ENCODE measurements at places on chromosomes 3 and 15.

DNA sequence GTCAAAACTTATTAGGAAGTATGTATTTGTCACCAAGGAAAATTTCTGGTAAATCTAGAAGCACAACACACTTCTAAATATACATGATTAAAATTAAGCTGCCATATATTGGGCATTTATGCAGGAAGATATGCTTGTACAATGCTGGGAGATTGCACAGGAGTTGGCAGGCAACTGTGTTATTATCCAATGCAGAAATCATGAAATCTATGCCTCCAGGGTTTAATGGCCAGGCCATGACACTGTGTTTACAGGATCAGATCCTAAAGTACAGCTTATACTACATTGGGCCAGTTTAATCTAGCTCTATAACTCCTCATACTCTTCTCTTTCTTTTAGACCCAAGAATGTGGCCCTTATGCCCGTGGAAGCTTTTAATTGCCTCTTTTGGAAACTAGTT, 391.4 kb upstream of the DPH6 start:
- DNase-seq, result no peak

GRCh38 chr15:65326818-65327217, 22.3 kb downstream of the RNU5B-1 start:
- DNase-seq, result no peak

DNA sequence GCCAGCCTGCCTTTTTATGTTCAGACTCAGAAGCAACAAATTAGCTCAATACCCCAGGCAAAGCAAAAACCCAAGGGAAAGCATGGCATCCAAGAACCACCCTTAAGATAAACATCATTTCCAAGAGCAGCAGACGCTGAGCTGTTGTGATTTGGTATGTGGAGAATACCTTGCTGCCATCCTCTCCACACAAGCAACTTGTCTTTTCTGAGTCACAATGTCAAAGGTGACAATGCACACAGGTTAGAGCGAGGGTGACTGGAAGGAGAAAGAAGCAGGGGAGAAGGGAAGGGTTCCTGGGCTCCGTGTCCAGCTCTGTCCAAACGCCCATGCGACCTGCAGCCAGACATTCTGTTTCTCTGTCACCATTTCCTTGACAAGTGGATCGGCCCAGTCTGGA, 6.0 kb downstream of the PCSK6 start:
- no peak for DNase-seq

DNA sequence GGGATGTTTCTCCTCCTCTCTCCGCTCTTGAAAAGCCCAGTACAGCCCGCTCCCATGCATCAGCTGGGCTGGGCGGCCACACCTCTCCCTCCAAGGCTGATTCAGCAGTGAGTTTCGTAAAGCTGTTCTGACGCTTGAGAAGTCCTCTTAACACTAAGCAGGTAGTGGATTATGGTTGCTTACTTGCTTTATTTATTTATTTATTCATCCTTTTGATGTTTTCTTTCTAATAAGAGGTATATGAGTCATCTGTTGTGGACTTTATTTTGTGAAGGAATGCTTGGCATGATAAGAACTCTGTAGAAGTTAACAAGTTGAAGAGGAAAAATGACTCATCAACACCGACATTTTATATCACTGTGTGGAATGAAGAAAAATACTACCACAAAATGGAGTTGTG, 285.0 kb downstream of the SQOR start:
- DNase-seq, result no peak

DNA sequence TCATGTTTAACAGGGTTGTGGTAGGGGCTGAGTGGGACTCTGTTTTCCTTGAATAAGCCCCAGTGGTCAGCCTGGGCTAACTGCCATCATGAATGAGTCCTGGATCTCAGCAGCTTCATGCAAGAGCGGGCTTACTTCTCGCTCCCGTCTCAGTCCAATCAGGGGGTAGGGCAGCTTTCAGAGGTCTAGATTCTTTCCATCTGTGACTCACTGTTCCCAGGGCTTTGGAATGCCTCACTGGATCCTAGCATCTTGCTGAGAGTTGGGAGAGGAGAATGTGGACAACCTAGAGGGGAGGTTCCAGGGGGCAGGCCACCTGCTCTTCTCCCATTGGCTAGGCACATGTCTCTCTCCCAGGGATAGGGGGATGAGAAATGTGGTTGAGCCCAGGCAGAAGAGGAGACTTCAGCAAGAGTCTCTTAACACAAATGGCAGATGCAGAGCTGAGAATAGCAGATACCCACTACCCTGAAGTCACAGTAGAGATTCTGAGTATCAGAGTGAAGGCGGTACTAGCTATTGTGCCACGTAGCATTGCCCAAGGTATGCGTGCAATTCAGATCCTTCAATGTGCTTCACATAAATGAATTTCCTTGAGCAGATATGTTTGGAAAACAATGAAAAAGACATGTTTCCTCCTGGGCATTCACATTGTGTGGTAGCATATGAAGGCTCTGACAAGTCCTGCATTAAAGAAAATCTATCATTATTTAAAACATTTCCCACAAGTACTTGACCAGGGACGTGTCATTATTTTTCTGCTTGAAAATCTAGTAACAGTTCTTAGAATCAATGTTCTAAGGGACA, 257.7 kb upstream of the PROK2 start:
- no peak for DNase-seq

DNA sequence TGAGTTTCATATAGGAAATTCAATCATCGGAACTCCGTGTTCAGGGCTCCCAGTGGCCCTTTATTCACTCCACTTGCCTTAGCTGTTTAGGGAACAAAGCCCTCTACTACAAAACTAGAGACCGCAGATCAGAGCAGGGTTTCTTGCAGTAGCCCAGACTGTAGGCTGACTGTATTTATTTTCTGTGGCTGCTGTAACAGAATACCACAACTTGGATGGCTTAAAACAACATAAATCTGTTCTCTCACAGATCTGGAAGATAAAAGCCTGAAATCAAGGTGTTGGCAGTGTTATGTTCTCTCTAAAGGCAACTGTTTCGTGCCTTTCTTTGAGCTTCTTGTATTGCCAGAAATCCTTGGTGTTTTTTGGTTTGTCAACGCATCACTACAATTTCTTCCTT, 479.0 kb downstream of the AGBL1 start:
- DNase-seq, result no peak

DNA sequence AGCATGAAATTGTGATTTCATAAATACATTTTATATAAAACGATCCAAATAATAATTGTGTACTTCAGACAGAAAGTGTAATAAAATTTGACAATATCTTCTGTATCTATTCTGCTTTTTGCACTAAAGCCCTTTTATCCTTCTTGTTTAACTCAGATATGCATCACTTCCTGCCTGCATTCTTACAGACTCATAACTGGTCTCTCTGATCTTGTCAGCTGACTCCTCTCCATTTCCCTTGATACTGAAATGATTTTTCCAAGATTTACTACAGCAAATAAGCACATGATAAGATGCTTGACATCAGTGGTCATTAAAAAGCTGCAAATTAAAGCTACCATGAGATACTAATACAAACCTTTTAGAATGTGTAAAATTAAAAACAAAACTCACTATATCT, 25.3 kb upstream of the SI start:
- DNase-seq, result no peak

GRCh38 chr15:78083687-78084448, 6.4 kb upstream of the TBC1D2B start:
- DNase-seq, result no peak

- no peak for DNase-seq
These were observed 692 bp downstream of the UBE2E2 start for GRCh38 chr3:23203708-23204330.

- DNase-seq, result no peak
These were observed 224.8 kb downstream of the ABHD5 start for GRCh38 chr3:43915546-43915945.

GRCh38 chr3:99400352-99400751, 238.0 kb upstream of the COL8A1 start:
- no peak for DNase-seq

DNA sequence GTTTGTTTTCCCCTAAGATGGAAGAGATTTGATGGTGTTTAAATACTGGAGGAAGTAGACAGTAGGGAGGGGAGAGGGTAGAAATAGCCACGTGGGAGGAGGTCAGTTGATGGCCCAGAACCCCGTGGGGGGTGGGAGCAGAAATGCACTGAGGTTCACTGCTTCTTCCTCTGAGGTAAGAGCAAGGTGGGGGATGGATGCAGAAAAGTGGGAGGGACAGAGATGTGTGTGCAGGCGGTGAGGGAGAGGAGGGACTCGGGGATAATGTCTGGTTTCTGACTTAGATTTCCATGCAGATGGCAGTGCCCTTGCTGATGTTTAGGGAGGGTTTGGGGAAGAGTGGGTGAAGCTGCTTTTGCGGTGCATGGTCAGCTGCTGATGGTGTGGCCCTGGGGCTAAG, 102.9 kb downstream of the ARNT2 start:
- DNase-seq, result no peak
